NCI-H1417 (cell line): ENCODE measurements at places on chromosomes 3 and 15.
A peak's percentile ranks its signal among the peaks of the same experiment; 100 is the strongest.

- DNase-seq, result no peak
Observed at GRCh38 chr3:40021338-40021737, 211.9 kb downstream of the MYRIP start.

DNA sequence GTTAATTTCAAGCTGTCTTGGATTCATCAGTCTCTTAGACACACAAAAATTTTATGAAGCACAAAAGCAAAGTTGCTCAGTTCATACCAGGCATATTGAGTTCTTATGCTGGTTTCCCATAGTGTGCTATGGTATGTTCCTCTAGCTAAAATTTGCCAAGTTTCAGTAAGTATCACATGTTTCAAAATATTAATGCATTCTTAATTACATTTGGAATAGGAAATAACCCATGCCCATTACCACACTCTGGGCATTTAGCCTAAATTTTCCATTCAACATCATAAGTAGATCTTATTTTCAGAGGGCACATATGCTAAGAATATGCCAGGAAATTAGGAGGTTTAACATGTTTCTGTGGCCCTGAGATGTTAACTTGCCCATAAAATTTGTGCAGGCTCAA, 289.9 kb downstream of the SHOX2 start:
- no peak for DNase-seq

- DNase-seq, result no peak
Observed at GRCh38 chr3:179292450-179292849, 30.4 kb upstream of the ZNF639 start.

- DNase-seq, result no peak
Observed at GRCh38 chr3:140022066-140022770, 87.2 kb downstream of the CLSTN2 start.

- no peak for DNase-seq
Observed at GRCh38 chr3:24457719-24458118, 36.9 kb downstream of the THRB start.

- DNase-seq, result peak; percentile 42
Observed at GRCh38 chr15:70704166-70704565, 59.2 kb downstream of the UACA start.

DNA sequence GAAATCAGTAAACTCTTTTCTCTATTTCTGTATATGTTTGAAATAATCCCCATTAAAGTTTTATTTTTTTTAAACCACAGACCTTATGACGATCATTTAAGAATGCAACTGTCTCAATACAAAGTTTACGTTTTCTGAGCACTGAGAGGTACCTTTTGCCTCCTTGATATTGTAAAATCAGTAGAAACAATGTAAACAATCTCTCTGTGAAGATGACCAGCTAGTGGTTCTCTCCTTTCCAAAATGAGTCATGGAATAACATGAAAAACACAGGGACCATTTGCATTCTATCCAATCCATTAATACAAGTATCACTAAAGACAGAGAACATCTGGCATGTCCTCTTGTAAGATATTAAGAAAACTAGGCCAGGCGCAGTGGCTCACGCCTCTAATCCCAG, 48.8 kb downstream of the RAD18 start:
- DNase-seq, result no peak

- no peak for DNase-seq
Observed at GRCh38 chr3:167694121-167694520, 40.4 kb upstream of the WDR49 start.

- no peak for DNase-seq
Observed at GRCh38 chr15:57190208-57190607, 186.1 kb upstream of the CGNL1 start.

- no peak for DNase-seq
Observed at GRCh38 chr3:25289663-25290062, 138.4 kb upstream of the RARB start.

DNA sequence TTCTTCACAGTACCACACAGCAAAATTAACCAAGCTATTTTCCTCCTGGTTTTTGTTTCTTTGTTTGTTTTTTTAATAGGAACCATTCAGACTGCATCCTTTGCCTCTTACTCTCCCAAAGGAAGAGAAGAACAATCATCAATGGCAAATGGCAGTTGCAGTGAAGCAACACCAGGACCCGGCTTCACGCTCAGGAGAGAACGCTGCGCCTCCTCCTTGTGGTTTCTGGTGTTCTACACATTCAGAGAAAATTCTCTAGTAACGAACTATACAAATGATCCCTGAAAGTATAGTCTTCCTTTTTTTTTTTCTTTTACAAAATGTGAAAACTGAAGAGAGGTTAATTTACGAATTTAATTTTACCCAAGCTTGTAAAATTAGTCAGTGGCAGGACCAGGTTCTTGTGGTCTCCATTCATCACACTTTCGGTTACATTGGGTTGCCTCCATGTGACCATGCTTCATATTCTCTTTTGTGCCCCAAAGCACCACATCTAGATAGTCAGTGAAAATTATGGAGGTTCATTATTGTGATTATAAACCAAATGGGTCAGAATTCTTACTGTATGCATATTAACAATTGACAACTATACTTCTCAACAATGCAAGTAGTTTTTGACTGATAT, 10.6 kb upstream of the MINDY2 start:
- no peak for DNase-seq

DNA sequence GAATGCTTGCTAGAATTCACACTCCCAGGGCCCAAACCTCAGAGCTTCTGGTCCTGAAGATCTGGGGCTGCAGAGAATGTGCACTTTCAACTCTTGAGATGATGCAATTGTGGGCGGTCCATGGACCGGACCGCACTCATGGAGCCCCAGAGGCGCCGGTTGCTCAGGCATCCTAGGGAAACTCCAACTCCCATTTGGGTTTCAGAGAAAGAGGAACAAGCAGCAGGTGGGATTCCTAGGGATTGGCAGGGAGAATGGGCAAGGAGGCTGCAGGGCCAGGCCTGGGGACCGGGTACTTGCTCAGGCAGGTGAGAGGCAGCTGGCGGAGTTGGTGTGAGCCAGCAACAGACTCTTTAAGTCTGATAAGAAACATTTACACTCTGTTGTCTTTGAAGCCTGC, 3.5 kb downstream of the NOX5 start:
- no peak for DNase-seq

- no peak for DNase-seq
Observed at GRCh38 chr3:106059953-106060517, 191.2 kb upstream of the CBLB start.

GRCh38 chr3:17579289-17580031, 163.0 kb downstream of the TBC1D5 start:
- no peak for DNase-seq

GRCh38 chr3:8359133-8359532, 142.5 kb upstream of the LMCD1 start:
- DNase-seq, result no peak

- peak; percentile 93 for DNase-seq
Observed at GRCh38 chr3:135576751-135577150, 388.8 kb upstream of the PPP2R3A start.

- no peak for DNase-seq
Observed at GRCh38 chr3:120673116-120673515, 8.9 kb downstream of the HGD start.

GRCh38 chr3:196138482-196139254, 56.8 kb upstream of the TFRC start:
- no peak for DNase-seq

GRCh38 chr3:72295276-72295961, 510.5 kb upstream of the PROK2 start:
- DNase-seq, result no peak

DNA sequence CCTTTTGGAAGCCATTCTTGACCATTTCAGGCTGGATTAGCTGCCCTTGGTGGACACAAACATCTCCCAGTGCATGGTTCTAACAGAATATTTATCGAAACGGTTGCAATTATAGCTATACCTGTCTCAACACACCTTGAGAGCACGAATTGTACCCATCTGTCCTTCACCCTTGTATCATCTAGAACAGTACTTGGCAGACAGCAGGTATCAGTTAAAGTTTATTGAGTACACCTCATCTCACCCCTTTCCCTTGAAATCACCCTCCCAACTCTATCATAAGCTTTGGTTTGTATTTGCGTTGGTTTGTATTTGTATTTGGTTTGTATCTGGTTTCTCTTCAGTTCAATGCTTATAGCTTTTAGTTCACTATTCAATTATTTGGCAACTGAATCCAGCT, 12.4 kb downstream of the TSPAN3 start:
- no peak for DNase-seq

- DNase-seq, result no peak
Observed at GRCh38 chr3:102443021-102443420, 8.2 kb downstream of the ZPLD1 start.

DNA sequence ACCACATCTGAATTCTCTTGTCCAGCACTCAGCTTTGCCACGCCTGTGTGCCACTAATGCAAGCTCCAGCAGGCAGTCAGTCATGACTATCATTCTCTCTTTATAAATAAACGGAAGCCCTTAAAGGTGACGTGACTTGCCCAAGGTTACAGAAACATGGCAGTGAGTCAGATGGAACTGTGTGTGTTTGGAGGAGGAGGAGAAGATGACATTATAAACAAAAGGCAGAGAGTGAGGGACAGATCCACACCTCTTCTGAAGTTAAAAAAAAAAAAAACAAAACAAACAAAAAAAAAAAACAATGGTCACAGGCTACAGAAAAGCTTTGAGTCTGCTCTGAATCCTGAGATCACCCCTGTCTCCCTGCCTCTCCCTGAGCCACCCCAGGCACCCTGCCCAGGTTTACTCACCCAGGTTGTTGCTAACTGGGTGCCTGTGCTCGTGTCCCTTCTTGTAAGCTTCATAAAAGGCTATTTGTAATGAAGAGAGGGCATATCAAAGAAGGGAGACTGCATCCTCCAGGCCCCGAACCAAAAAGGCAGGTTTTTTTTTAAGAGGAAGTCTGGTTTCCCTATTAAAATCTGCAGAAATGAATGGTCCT, 119.7 kb upstream of the PHLDB2 start:
- DNase-seq, result no peak

DNA sequence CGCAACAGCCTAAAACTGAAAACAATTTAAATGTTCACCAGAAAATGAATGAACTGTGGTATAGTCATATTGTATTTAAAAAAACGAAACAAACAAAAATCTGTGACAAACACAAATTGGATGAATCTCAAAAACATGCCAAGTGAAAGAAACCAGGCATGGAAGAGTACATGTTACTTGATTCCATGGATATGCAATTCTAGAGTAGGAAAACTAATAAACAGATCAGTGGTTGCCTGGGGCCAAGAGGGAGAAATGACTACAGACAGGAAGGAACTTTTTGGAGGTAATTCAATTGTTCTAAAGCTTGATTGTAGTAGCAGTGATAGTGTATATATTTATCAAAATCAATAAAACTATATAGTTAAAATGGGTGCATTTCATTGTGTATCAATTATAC, 16.8 kb downstream of the UBE3A start:
- no peak for DNase-seq

GRCh38 chr3:190696777-190697501, 165.6 kb downstream of the GMNC start:
- DNase-seq, result peak; percentile 14

GRCh38 chr15:58726867-58727266, 22.6 kb downstream of the ADAM10 start:
- no peak for DNase-seq

DNA sequence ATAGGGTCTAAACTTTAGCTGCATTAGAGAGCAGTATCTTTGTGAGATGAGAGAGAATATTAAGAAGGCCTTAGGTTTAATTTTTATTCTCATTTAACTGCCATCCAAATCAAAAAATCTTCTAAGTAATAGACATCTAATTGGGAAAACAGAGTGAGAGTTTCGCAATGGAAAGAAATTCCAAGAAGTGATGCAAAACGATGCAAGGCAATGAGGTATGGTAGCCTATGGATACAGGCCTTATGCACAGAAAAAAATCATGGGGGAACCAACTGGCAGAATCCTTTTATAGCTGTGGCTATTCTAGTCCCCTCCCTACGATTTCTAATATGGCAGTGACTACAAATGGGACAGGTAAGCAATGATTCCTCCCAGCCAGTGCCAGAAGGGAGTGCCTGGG, 225.9 kb downstream of the GREM1 start:
- DNase-seq, result no peak

GRCh38 chr3:118077332-118077731, 957.3 kb downstream of the IGSF11 start:
- no peak for DNase-seq

DNA sequence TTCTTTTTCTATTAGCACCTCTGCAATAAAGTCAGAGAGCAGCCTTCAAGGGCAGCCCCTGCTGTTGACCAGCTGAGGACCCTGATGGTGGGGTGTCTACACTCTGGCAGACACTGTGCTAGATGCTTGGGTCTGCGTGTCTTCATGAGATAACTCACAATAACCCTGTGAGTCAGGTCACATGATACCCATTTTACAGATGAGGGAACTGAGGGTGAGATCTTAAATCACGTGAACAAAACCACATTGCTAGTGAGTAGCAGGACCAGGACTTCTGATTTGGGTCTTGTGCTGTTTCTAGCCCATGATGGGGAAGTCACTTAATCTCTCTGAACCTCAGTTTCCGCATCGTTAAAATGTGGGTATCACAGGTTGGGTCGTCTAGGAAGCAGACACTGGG, 118.5 kb upstream of the LIPC start:
- DNase-seq, result no peak

GRCh38 chr3:42290966-42291714, 25.2 kb upstream of the CCK start:
- DNase-seq, result no peak

DNA sequence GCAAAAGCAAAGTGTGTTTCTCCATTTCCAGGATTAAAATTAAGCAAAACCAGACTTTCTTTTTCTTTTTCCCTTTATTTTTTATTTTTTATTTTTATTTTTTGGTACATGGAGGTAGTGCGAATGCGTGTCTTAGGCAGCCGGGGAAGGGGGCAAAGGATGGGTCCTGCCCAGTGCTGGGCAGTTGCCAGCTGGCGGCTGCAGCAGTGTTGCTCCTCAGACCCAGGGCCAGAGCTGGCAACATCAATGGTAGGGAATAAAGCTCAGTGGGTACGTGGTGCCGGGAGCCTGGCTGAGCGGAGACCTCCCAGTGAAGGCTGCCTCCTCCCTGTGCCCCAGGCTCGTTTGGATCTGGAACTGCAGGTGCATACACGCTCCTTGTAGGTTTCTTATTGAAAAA, 46.3 kb downstream of the POLR2M start:
- DNase-seq, result no peak

DNA sequence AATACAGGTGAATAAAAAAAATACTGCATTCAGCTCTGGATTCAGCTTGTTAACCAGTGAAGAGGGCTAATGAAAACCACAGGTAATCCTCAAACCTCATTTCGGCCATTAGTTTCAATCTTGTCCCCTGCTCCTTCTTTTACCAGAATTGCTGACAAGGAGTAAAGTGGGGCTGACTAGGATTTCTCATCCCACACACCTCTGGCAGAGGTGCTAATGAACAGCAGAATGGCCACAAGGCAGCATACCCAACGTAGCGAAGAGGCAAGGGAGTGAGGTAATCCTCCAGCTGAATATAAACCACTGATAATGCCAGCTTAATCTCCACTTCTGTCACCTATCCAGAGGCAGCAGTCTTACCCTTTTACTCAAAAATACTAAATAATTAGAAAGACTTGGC, 248.8 kb upstream of the CDIN1 start:
- DNase-seq, result no peak

- DNase-seq, result no peak
Observed at GRCh38 chr3:191269289-191270085, 59.7 kb upstream of the CCDC50 start.
